ENCODE measurements at places on chromosomes 3 and 15. TPM values are rescaled to one million over a fixed set of nuclear protein-coding genes. Genes with fewer than 3 reads are reported as not detected.

DNA sequence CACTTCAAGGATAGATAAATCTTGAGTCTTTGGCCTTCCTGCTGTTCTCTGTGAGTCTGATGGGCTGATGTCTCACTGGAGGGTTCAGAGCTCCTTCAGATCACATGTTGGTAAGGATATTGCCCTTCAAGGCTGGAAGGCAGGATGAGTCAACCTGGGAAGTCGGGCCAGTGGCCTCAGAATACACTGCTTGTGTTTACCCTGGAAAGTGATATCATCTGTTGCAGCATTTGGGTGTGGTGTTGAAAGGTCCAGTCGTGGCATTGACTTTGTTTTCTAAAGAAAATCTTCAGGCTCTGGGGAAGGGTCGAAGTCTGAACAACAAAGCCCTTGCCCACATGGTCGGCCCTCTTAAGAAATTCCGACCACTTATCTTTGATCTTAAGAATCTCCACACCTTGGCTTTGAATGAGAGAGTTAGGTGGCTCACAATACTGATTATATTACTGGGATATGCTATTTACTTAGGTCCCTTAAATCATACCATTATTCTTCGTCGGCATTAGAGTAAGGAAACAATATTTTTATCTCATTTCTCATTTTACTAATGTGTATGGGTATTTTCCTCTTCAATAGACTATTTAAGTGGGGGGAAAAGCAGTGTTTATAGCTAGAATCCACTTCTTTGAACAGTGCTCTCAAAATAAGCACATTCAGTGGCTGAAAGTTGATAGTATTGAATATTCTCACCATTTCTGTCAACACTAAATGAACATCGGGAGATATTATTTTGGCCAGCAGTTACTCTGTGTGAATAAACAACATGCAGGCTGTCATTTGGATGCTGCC is 303.9 kb upstream of the RASGRP1 start:
- peak; percentile 56 for DNase-seq

The CLSTN2 gene
- 20.6 TPM for total RNA-seq

The TPRG1 gene
- total RNA-seq, result 19.8 TPM

- peak; percentile 70 for DNase-seq
Measured at GRCh38 chr3:23981136-23981535, 36.0 kb downstream of the NR1D2 start.

- DNase-seq, result no peak
Measured at GRCh38 chr3:196757876-196758739, 18.5 kb downstream of the PAK2 start.

GRCh38 chr15:37981775-37982174 is 47.3 kb downstream of the TMCO5A start:
- no peak for DNase-seq

GRCh38 chr15:25900431-25900830 is 37.3 kb upstream of the ATP10A start:
- DNase-seq, result no peak

DNA sequence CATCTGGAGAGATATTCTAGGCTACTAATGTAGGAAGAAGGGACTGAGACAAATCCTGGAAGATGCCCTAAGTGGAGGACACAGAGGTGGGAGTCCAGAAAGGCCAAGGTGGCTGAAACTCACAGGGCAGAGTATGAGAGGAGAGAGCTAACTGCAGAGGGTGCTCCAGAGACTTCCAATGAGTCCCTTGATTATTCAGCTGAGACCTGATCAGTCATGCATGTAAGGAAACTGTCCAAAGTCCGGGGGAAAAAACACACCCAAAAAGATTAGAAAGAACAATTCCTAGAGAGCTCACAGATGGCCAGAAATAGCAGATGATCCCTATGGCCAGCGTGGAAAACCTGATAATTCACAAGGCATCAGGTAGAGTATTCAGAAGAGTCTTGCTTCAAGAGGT is 18.7 kb upstream of the FOXP1 start:
- DNase-seq, result no peak

DNA sequence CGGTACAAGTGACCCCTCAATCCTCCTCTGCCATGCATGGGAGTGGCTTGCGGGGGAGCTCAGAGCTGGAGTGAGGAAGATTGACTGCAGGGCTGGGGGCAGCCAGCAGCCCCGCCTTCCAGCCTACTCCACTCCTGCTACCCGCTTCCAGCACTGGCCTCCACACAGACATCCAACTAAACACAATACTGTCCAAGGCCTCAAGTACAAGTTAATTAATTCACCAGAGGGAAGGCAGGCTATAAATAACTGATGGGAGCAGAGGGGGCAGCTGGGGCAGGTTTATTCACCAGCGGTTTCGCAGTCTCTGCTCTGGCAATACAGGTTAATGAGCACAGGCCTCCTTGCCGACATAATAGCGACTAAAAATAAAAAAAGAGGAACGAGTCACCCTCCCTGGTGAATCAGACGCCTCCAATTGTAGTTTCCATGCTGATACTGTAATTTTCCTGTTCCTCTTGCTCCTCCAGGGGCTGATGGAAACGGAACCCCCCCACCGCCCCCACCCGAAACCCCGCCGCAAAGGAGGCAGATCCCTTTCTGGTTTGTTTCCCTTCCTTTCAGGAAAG is 166.4 kb upstream of the TLE3 start:
- peak; percentile 55 for DNase-seq

The TUSC7 gene
- not detected for total RNA-seq

DNA sequence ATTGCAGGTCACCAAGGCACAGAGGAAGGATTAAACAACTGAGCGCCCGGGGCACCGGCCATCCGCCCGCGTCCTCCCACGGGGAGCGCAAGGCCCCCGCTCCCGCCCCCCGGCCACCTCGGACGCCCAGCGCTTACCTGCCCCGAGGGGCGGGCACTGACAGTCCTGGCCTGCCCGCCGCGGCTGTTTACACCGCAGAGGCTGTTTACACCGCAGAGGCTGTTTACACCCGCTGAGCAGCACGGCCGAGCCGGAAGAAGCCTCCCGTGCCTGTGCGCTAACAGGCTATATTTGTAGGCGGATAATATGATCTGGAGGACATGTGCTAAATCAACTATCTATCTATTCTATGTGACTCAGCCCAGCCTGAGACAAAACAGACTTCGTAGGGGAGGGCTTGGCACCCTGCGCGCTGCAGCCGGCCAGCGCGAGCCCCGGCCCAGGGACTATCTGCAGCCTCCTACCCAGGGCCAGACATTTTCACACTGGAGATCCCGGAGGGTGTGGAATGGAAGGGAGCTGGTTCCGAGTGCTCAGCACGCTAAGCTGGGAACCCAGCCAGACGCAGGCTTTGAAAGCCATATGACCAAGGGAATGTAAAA is at the start of gene LRRC2:
LRRC2 (minus strand) TSS at position 263 of the 602 bp plus-strand sequence. CDS start 14,711 bp downstream, outside the sequence.
- no peak for DNase-seq

DNA sequence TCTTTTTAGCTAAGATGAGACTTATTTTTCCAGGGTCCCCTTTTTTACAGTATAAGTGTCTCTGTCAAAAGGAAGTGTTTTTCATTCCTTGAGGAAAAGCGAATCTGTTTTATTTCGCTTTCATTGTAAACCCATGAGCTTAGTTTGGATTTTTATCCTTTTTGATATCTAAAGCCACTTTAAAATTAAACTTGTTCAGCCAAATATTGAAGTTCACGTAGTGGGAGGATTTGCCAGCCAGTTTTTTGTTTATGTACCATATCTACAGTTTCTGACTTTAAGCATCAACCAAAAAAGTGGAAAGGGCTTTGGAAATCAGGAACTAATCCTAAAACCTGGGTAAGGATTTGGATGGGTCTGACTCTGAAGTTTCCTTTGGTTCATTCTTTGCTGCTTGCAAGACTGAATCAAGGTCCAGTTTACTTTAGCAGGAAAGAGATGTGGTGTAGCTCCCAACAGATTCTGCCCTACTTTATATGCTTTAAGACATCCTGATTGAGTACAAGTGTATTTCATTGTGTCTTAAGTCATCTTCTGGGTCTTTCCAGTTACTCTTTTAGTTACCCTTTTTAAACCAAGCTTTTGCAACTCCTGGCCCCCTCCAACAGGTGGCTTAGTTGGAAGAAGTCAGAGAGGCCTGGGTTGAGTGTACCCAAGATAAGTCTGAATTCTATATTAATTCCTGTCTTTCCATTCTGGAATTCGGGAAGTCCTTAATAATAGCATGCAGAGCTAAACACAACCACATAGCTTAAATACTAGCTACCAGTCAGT is 69.2 kb upstream of the LIMD1 start:
- no peak for DNase-seq

DNA sequence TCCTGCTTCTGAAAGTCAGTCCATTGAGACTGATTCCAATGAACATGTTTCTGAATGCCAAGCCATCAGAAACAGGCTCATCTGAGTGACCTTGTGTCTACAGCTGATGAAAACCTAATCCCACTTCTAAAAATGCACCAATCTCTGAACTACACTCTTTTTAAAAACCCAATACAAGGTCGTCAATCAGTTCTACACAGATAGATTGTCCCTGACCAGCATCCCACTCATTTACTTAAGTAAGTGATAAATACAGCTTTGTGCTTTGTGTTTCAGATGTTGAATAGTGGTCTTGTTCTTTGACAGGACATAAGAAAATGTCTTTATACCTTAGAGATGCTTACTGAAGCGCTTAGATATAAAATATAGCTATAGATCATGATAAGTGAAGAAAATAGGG is 20.2 kb upstream of the SCG3 start:
- DNase-seq, result no peak

The SPATA12 gene
- not detected for total RNA-seq

The SNTN gene
- not detected for total RNA-seq

- DNase-seq, result no peak
Measured at GRCh38 chr3:42829083-42829627, 19.9 kb downstream of the ACKR2 start.

DNA sequence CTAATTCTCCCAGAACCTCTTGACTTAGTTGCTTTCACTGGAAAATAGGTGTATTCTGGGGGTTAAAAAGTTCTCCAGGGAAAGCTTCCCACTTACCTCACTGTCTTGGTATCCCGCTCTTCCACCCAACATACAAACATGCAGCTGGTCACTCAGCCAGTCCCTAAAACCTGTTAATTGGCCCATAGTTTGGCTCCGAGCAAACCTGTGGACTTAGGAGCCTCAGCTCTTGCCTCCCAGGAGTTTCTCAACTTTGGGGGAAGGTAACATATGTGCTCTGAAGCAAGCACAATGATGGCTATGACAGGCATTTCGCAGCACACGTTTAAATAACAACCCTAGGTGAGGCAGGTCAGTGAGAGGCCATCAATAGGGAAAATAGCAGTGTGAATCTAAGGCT is 25.8 kb upstream of the LRRFIP2 start:
- DNase-seq, result no peak

GRCh38 chr3:24440760-24441464 is 53.7 kb downstream of the THRB start:
- no peak for DNase-seq

DNA sequence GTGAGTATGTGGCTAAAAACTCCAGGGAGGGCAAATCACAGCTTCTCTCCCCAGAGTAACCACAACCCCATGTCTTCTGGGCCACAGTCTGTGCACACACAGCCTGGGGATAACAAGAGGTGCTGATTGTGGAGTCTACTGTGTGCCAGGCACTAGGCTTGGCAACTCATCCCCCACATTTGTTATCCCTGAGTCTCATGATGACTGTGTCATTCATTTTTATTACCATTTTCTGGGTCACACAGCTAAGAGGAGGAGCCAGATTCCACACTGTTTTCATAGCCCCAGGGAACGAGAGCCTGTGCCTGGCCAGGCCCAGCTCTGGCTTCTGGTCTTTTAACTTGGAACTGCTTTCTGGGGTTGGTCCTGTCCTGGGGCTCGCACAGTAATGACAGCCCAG is 34.5 kb downstream of the ESYT3 start:
- no peak for DNase-seq

The ADAMTSL3 gene
- 74.5 TPM for total RNA-seq

GRCh38 chr3:135325096-135325495 is 530.0 kb downstream of the EPHB1 start:
- no peak for DNase-seq

DNA sequence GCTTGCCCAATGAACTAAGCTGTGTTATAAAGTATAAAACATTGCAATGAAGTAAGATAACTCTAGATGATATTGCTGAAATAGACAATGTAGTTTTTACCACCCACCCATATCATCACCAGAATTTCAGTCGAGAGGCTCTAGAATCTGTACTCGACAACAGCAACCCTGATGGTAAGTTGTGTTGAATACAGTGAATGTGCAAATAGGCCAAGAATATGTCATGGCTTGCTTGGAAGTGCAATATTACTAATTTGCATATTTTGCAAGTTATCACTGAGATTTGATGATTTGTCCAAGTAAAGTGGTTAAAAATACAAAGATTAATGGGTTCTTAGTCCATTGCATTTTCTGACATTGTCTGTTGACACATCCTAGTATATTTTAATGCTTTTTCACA is 90.6 kb upstream of the TUSC7 start:
- no peak for DNase-seq

GRCh38 chr3:166275024-166275390 is 437.8 kb upstream of the BCHE start:
- no peak for DNase-seq

DNA sequence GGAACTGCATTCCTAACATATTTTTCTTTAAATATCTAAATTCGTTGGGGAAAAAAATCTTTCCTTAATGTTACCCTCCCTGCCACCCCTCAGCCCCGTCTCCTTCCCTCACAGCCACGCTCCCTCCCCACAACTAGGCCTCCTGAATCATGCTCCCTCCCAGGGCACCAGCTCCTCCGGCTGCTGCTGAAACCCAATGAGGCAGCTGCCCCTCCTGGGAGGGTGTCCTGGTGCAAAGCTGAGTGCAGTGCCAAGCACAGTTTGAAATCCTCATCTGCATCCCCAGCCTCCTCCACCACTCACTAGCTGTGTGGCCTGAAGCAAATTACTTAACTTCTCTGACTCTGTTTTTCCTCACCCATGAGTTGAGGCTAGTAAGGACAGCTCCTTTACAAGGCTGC is 2.7 kb upstream of the NR2E3 start:
- DNase-seq, result no peak

The POLQ gene
- total RNA-seq, result 0.23 TPM

The PTH1R gene
- total RNA-seq, result 6.6 TPM

The PCLAF gene
- total RNA-seq, result not detected

The CDHR4 gene
- total RNA-seq, result 1.1 TPM

The SI gene
- not detected for total RNA-seq

The TLR9 gene
- 0.81 TPM for total RNA-seq

The SPINT1 gene
- 3.9 TPM for total RNA-seq

GRCh38 chr3:133037436-133037835 is 755 bp upstream of the TMEM108 start:
- no peak for DNase-seq

The NEDD4 gene
- 43.4 TPM for total RNA-seq

DNA sequence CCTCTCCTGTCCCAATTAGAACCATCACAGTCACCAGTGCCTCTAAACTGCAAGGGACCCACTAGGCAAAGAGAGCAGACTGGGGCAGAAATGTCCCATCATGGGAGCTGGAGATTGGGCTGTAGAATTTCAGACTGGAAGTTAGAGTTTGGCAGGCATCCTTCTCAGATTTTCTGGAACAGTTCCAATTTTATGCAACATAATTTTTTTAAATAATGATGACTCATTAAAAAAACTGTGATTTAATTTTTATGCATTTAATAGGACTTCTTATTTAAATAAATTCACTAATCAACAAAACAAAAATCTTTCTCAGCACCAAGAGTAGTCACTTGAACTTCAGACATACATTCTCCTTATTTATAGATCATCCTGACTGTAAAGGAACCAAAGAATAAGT is 84.6 kb upstream of the SLC7A14 start:
- no peak for DNase-seq

The SEMA3B gene
- total RNA-seq, result 57.4 TPM

- DNase-seq, result no peak
Measured at GRCh38 chr15:58472821-58473581, 41.2 kb downstream of the LIPC start.

All from aorta (tissue), 5 donors.